ENCODE measurements at places on chromosomes 13 and 19. TPM values are rescaled to one million over a fixed set of nuclear protein-coding genes. Genes with fewer than 3 reads are reported as not detected.

- peak; percentile 34 for DNase-seq
Observed at GRCh38 chr13:67123165-67123564, 107.0 kb downstream of the PCDH9 start.

- peak; percentile 99 for DNase-seq
Observed at GRCh38 chr19:58154679-58155648, 4.4 kb upstream of the ZNF329 start.

DNA sequence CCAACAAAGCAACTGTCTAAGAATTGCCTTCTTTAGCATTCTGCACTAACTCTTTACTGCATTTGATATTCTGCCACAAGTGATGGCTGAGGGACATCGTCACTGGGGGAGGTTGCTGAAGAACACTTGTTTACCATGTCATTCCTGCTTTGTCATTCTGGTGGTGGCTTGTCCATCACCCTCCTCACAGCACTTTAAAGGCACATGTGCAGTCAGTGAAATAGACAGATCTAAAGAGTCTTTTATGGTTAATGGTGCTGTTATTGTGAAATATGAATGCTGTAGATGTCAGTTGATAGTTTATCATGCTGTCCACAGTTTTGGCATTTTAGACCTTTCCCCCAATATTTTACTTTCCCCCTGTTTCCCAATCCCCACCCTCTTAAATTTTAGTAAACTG is 120.9 kb upstream of the TSC22D1 start:
- DNase-seq = no peak

DNA sequence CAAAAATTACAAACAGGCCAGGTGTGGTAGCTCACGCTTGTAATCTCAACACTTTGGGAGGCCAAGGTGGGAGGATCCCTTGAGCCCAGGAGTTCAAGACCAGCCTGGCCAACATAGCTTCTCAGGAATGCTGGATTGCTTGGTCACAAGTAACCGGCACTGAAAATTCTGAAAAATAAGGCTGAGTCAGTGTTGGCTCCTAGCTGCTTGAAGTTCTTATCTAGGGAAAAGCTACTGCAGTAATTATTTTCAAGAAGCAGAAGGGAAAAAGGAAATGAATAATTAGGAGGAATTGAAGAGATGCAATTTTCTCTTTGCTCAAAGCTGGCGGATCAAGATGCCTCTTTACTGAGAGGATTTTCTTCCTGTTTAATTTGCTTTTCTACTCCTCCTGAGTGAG is 75.0 kb upstream of the GTF3A start:
- no peak for DNase-seq

Gene CGB8
- not detected for total RNA-seq

Gene CCDC70
- total RNA-seq = not detected

Gene ZNF836
- total RNA-seq = 17.7 TPM

Data from stomach (tissue), 19 donors.